SIG-M5 (cell line): ENCODE measurements at places on chromosomes 3 and 15.

- DNase-seq, result no peak
Observed at GRCh38 chr3:45506084-45506483, 88.5 kb upstream of the LIMD1 start.

GRCh38 chr3:159796226-159796625, 192.4 kb upstream of the IL12A start:
- no peak for DNase-seq

GRCh38 chr3:127707851-127708411, 35.2 kb downstream of the ABTB1 start:
- no peak for DNase-seq

GRCh38 chr3:37833302-37834186, 28.1 kb upstream of the CTDSPL start:
- no peak for DNase-seq

DNA sequence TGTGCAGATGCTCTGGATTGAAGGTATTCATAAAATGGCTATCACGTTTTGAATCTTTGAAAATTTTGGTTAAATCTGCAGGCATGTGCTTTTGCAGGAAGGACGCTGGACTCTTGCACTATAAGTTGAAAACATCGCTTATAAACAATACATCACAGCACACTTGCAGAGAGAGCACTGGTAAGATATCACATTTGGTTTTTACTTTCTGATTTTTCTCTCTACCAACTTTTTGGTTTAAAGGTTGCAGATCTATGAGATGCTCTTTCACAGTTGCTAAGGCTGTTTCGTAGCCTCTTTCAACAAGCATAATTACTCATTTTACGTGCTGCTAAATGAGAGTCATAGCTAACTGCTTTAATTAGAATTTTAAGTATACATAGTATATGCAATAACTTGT, 724.4 kb upstream of the ARRDC4 start:
- no peak for DNase-seq

- DNase-seq, result no peak
Observed at GRCh38 chr3:148741219-148741618, 43.5 kb downstream of the AGTR1 start.

GRCh38 chr3:15809313-15809712, 11.5 kb upstream of the ANKRD28 start:
- DNase-seq, result no peak

GRCh38 chr3:188153437-188154013, 432 bp upstream of the LPP start:
- no peak for DNase-seq

DNA sequence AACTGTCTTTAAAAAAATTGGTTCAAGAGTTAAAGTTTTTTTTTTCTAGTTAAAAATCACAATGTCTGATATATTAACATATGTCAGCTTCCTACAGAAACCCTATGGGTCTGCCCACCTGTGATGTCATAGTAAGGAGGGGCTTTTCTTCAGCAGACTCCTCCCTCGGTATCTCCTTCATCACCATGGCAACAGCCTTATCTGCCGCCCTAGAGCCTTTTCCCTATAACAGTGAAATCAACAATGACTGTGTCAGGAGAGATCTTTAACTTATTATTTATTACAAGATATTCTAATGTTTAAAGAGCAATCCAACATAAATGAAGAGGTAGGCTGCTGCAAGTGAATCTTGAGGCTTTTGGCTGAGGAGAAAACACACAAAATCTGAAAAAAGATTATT, 138.7 kb downstream of the PEX5L start:
- no peak for DNase-seq

DNA sequence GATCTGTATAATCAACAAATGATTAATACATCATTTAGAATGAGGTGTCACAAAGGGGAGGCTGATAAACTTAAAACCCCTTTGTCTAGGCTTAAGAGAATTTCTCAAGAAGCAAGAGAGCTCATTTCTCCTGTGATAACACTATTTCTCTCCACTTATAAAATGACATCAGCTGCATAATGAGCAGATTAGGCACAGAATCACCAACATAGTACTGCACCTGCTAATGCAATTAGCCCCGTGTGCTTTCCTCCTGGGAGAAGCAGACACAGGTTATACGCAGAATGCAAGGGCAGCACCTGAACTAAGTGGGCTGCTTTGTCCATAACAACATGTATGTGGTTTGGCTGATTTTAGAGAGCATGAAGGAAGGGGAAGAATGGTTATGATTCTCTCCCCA, 515.3 kb upstream of the CFAP20DC start:
- DNase-seq, result no peak

DNA sequence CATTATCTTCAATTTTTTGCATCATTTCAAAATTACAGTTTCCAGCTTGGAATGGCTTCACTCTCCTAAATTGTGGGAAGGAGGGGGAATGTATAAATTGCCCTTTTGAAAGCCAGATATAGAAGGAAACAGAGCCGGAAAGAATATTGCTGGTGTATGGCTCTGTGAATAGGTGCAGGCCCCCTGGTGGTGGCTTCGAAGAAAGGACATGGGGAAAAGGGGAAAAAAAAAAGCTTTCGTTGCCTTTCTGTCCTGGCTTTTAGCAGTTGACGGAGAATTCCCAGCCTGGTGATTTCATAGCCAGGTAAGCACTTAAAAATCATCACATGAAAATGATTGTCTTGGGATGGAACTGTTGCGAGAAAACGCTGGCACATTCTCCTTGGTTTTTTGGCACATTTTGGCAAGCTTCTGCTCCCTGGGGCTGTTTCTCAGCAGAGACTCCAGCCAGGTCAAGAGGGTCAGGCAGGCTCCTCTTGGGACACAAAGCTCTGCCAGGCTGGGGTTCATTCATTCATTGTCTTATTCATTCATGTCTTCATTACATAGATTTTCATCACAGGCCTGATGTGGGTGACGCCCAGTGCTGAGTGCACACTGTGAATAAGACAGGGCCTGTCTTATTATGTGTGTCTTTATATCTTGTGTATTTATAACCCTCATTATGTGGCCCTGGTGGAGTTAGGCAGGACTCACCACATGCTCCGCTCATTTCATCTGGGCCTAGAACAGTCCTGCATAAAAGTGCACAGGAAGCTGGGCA, 300.0 kb upstream of the TPM1 start:
- no peak for DNase-seq

- no peak for DNase-seq
Observed at GRCh38 chr3:47772788-47773187, 8.9 kb downstream of the SMARCC1 start.

GRCh38 chr15:101361418-101361817, 66.4 kb upstream of the SNRPA1 start:
- no peak for DNase-seq

DNA sequence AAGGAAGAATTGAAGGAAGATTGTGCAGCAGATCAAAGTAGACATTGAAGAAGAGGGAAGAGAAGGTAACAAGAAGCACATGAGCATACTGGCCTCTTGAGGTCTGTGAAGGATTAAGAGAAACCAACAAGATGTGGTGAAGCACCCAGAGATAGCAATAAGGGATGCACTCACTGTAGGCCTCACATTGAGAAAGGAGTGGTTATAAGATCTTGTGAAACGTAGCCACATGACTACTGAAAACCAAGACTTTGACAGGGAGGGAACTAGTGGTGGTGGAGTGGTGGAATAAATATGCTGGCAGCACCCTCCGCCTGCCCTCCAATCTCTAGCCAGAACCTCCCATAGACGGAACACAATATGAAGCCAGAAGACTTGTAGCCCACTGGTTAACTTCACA, 651.2 kb downstream of the DIPK2A start:
- peak; percentile 37 for DNase-seq

DNA sequence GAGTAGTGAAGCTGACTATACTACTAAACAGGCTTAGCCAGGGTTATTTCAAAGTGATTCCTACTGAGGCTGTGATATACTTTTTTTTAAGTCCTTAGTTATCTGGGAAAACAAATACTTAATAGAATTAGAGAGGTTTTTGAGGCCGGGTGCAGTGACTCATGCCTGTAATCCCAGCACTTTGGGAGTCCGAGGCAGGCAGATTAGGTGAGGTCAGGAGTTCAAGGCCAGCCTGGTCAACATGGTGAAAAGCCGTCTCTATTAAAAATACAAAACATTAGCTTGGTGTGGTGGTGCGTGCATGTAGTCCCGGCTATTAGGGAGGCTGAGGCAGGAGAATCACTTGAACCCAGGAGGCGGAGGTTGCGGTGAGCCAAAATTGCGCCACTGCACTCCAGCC, 34.2 kb downstream of the PRTG start:
- no peak for DNase-seq

- no peak for DNase-seq
Observed at GRCh38 chr15:76172782-76173181, 113.0 kb downstream of the TMEM266 start.

DNA sequence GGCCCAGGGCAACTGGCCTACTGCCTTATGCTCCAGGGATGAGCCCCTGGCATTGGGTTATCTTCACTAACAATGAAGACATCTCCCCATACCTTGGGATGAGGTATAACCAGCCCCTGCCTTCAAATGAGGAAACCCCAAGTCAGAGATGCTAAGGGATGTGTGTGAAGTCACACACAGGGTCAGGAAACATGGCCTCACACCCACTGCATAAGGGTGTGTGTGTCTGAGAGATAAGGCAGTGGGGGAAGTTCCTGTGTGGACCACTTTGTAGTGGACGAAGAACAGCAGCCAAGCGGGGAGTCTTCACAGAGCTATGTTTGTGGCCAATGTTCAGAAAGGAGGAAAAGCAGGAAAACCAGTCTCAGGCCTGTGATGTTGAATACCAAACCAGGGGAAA, 10.5 kb downstream of the ELP6 start:
- DNase-seq, result no peak

DNA sequence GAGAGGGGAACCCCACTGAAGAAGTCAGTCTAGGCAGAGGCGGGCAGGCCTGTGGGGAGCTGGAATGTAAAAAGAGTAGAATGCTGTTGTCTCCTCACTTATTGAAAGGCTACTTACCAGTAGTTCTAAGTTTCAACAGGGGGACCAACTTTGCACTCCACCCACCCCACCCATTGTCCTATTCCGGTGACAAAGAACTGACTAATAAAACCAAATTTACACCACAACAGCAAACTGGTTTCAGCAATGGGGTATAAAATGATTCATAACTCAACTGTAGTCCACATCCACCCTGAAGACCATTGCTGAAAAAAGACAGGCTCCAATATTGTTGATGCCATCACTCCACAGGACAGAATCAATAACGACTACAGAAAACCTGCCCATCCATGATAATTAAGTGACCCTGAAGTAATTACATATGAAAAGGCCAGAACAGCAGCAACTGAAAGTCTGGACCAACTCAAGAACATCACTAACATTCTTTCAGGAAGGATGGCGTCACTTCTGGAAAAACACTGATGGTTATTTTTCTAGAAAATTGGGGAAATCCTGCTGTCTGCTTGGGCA, 80.2 kb downstream of the ABI3BP start:
- no peak for DNase-seq

- DNase-seq, result no peak
Observed at GRCh38 chr3:43094851-43095250, 11.0 kb downstream of the POMGNT2 start.

GRCh38 chr3:184361932-184362667, 590 bp downstream of the POLR2H start:
- no peak for DNase-seq

DNA sequence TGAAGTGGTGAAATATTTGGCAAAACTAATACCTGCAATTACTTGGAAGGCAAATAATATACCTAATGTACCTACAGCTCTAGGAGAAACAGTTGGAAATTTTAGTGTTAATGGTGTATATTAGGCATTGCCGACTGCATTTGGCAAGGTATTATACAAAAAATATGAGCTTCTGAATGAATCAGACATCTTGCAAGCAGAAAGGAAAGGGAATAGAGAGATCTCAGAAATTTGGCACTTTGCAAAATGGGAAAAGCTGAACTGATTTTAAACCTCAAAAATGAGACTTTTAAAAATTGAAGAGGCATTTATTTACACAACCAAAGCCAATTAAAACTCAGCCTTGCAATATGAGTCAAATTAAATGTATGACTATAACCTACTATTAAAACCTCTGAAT, 40.2 kb upstream of the C15orf61 start:
- DNase-seq, result no peak
